ENCODE measurements at places on chromosomes 16 and 17.

- DNase-seq: no peak
These were observed at the start of gene UNC45B for GRCh38 chr17:35147375-35147905. Gene UNC45B (plus strand): TSS chr17:35147817. CDS start chr17:35148264, 447 bp downstream.

- no peak for DNase-seq
These were observed 310.5 kb upstream of the GOT2 start for GRCh38 chr16:59044616-59045015.

- DNase-seq: no peak
These were observed 26.2 kb upstream of the SLC5A11 start for GRCh38 chr16:24819462-24820040.

- DNase-seq: no peak
These were observed 48.4 kb upstream of the RCVRN start for GRCh38 chr17:9953492-9953891.

DNA sequence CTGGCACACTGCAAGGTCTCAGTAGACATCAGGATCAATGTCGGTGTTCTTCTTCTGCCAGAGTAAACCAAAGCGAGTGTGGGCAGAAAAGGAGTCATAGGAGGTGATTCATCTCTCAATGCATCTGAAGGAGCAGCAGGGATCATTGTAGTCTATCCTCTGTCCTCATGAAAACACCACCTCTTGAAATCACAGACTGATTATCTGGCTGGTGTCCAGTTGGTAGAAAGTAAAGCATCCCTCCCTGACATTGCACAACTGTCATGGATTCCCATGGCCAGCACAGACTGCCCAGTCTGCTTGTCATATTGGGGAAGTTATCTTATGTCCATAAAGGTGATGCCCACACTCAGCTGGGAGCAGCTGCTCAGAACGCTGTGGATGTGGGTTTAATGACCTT lies 74.1 kb downstream of the ABCC12 start:
- no peak for DNase-seq

DNA sequence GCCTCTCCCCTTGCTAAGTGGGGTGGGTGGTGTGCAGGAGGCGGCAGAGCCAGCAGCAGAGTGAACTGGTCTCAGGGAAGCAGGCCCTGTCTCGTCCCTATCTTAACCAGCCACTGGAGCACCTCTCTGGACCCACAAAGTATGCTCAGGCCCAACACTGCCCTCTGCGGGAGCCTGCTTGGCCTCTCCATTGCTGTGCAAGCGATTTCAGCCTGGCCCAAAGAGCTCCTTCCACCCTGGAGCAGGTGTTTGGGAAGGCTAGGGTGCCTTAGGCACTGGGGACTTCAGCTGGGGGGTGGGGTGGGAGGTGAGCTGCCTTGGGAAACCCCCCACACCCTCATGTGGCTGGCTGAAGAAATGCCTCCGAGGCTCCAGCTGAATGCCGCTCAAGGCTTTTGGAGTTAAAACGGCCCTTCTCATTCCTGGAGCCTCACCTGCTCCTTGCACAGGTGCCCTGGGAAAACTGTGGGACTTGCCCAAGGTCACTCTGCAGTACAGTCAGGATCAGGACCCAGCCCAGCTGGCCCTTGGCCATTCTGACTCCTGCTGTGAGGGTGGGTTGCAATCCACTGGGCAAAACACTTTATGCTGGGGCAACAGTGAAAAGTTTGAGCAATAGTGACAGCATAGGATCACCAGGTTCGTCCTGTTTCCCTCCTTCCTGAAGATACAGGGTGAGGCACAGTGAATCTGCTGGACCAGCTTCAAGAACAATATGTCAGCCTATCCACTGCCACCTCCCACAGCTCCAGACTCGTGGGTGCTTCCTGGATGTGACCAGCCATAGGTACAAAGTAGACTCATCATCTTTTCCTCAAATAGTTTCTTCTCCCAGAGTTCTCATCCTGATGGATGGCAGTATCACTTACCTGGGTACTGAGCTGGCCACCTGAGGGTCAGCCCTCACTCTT lies 5.9 kb upstream of the UBE2O start:
- no peak for DNase-seq

DNA sequence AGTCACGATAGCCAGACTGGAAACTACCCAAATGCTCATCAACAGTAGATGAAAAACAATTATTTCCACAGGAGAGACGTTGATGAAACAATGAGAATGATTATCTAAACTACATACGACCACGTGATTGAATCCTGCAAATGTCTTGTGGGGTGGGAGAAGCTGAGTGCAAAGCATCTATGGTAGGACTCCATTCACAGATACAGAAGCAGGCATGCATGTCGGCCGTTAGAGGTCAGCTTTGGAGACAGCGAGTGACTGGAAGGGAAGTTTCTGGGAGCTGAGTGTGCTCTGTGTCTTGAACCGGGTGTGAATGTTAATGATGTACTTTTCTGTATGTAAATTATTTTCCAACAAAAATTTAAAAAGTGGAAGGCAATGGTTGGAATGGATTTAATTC lies 71.5 kb upstream of the DNAJA2 start:
- no peak for DNase-seq
